Activated CD4-positive, alpha-beta memory T cell treated with anti-CD3 and anti-CD28 coated beads, Interleukin-2, amount 10 ng/mL, durations not matched to agents 7 days and 5 days (primary cell): ENCODE measurements at places on chromosomes 3 and 15.

DNA sequence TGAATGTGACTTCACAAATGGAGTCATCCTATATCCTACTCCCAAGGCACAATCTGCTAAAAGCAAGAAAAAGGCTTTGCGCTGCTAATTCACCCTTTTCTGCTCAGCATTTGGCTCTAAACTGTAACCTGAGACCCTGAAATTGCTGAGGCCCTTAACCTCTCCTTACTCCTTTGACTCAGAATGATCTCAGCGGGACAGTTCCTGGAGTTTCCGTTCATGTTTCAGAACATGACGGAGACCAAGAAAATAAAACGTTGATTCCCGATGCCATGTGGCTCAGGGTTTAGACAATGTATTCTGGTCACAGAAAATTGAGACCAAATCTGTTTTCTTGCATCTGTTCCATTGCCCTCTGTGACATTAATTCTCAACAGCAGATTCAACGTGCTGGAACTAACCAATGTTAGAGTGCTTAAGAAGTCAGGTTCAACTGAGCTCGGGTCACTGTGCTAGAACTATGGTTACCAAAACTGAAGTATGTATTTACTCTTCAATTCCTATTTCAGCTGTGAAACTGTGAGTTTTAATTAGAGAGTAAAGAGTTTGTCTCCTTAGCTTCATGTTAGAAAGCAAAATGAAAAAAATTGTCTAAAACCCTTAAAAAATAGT lies 45.4 kb upstream of the TMC3 start:
- H3K27ac ChIP-seq, result no peak overlapping the region
- no peak for DNase-seq

DNA sequence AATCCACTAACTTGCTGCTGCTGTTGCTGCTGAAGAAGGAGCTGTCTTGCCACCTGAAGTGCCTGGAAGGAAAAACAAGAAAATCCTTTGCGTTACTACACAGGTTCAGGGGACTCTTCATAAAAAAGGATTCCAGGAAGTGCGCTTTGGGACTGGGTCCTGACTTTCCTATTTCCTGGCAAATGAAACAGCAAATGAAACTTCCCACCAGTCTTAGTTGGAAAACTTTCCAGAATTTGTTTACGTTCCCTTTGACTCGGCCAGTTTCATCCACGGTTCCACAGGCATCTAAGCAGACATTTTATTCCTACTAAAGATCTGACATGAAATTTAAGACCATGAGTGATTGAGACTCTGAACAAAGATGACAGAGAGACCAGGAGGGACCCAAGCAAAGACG lies 471.0 kb downstream of the FOXP1 start:
- H3K4me1 ChIP-seq, result peaks cover 37% of the 10 kb centered on the region
- peaks cover 68% of the 10 kb centered on the region for H3K36me3 ChIP-seq
- DNase-seq, result no peak
- H3K27ac ChIP-seq, result no peak overlapping the region
- no peak overlapping the region for H3K4me3 ChIP-seq
- H3K27me3 ChIP-seq, result no peaks in the 10 kb centered on the region

GRCh38 chr3:7709376-7710082 lies 792.1 kb upstream of the LMCD1 start:
- H3K36me3 ChIP-seq, result no peaks in the 10 kb centered on the region
- H3K27me3 ChIP-seq, result no peaks in the 10 kb centered on the region
- H3K4me3 ChIP-seq, result no peak overlapping the region
- DNase-seq, result no peak
- no peak overlapping the region for H3K27ac ChIP-seq

GRCh38 chr3:150069154-150069527 lies 98.4 kb upstream of the PFN2 start:
- H3K4me3 ChIP-seq, result no peak overlapping the region
- no peak overlapping the region for H3K27ac ChIP-seq
- no peaks in the 10 kb centered on the region for H3K4me1 ChIP-seq
- DNase-seq, result no peak
- H3K27me3 ChIP-seq, result peaks cover 20% of the 10 kb centered on the region

- peaks cover 47% of the 10 kb centered on the region for H3K27me3 ChIP-seq
- no peak overlapping the region for H3K27ac ChIP-seq
- no peak for DNase-seq
- no peak overlapping the region for H3K4me3 ChIP-seq
- H3K36me3 ChIP-seq, result no peaks in the 10 kb centered on the region
Observed at GRCh38 chr3:64493149-64493548, 194.7 kb downstream of the ADAMTS9 start.

DNA sequence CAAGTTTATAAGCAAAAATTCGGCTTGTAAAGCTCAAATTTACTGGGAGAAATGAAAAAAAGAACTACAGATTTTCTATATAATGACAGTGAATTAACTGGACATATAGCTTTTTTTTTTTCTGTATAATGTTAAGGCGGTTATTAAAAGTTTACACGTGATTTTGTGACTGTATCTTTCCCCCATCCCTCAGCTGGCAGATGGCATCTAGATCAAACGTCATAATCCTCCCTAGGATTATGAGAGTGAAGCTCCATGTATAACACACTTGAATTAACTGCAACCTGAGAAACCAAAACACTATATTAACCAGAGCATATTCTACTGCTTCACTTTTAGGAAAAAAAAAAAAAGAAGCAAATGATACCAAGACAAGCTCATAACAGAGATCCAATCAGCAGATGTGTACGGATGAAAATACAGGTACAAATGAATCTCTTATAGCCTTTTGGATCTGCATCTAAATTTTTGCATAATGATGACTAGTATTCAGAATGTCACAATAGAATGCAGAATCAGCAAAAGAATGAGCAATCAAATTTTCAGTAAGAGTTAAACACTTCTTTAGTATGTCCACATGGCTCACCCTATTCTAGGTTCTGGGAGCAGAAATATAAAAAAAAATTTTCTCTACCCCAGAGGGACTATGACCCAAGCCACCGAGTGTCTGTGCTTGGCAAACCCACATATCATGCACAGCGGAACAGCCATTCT lies 12.4 kb downstream of the MOBP start:
- no peaks in the 10 kb centered on the region for H3K4me1 ChIP-seq
- H3K27ac ChIP-seq, result no peak overlapping the region
- no peak overlapping the region for H3K4me3 ChIP-seq
- H3K36me3 ChIP-seq, result no peaks in the 10 kb centered on the region

GRCh38 chr3:156795890-156796481 lies 30.2 kb upstream of the LEKR1 start:
- H3K36me3 ChIP-seq, result peaks cover 31% of the 10 kb centered on the region
- H3K27me3 ChIP-seq, result no peaks in the 10 kb centered on the region
- peaks cover 26% of the 10 kb centered on the region for H3K4me1 ChIP-seq
- no peak for DNase-seq
- H3K27ac ChIP-seq, result no peak overlapping the region
- H3K4me3 ChIP-seq, result no peak overlapping the region

DNA sequence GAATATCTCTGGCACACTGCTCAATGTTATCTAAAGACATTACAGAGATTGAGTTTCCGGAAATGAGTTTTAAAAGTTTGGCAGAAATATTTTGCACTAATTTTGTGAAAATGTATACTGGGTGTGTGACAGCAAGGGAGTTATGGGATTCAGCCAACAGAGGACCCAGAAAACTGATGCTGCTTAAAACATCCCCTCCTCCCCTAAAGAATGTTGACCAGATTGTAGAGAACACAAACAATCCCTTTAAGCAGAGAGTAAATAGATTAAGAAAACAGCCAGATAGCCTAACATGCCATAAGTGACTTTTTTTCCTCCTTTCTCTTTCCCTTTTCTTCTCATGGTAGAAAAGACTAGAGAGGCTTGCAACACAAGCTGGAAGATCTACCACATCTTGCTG lies 928.0 kb upstream of the ALCAM start:
- no peaks in the 10 kb centered on the region for H3K27me3 ChIP-seq
- no peak overlapping the region for H3K4me3 ChIP-seq
- no peaks in the 10 kb centered on the region for H3K4me1 ChIP-seq
- H3K27ac ChIP-seq, result no peak overlapping the region
- no peaks in the 10 kb centered on the region for H3K36me3 ChIP-seq
- DNase-seq, result no peak

GRCh38 chr3:132847849-132848625 lies 125.8 kb upstream of the NPHP3 start:
- no peak overlapping the region for H3K27ac ChIP-seq
- no peaks in the 10 kb centered on the region for H3K4me1 ChIP-seq
- no peak overlapping the region for H3K4me3 ChIP-seq
- DNase-seq, result no peak
- H3K36me3 ChIP-seq, result no peaks in the 10 kb centered on the region
- H3K27me3 ChIP-seq, result peaks cover 8% of the 10 kb centered on the region

- H3K27ac ChIP-seq, result no peak overlapping the region
- no peaks in the 10 kb centered on the region for H3K36me3 ChIP-seq
- H3K27me3 ChIP-seq, result no peaks in the 10 kb centered on the region
- no peak for DNase-seq
Observed at GRCh38 chr3:78506581-78507195, 1261.1 kb downstream of the ROBO1 start.

- H3K36me3 ChIP-seq, result no peaks in the 10 kb centered on the region
- no peak for DNase-seq
- no peaks in the 10 kb centered on the region for H3K27me3 ChIP-seq
Observed at GRCh38 chr15:71957026-71957425, 146.7 kb downstream of the NR2E3 start.

DNA sequence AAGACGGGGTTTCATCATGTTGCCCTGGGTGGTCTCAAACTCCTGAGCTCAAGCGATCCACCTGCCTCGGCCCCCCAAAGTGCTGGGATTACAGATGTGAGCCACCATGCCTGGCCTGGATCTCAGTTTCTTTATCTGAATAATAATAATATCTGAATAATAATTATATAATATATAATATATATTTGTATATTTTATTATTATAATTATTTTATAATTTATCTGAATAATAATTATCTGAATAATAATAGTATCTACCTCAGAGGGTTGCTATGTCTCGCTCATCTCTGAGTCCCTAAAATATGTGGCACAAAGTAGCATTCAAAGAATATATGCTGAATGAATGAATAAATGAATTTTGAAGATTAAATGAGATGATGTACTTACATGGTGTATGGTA lies 44.8 kb downstream of the TMEM40 start:
- H3K27me3 ChIP-seq, result peaks cover 8% of the 10 kb centered on the region
- H3K4me3 ChIP-seq, result no peak overlapping the region
- H3K4me1 ChIP-seq, result peaks cover 4% of the 10 kb centered on the region
- DNase-seq, result no peak
- H3K36me3 ChIP-seq, result no peaks in the 10 kb centered on the region

DNA sequence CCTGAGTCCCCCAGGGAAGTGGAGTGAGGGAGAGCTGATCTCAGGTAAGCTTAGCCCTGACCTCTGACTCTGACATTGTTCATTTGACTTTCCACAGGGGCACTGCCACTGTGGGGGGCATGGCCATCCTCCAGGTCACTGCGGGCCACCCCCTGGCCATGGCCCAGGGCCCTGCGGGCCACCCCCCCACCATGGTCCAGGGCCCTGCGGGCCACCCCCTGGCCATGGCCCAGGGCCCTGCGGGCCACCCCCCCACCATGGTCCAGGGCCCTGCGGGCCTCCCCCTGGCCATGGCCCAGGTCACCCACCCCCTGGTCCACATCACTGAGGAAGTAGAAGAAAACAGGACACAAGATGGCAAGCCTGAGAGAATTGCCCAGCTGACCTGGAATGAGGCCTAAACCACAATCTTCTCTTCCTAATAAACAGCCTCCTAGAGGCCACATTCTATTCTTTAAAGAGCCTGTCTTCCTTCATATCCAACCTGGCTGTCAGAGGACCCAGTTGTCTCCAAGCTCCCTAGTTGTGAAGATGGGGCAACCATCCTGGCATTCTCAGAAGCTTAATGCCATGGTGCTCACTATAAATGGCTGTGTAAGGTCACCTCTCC lies 1.9 kb upstream of the DISP2 start:
- no peak for DNase-seq
- H3K27ac ChIP-seq, result no peak overlapping the region
- H3K27me3 ChIP-seq, result peaks cover 18% of the 10 kb centered on the region

DNA sequence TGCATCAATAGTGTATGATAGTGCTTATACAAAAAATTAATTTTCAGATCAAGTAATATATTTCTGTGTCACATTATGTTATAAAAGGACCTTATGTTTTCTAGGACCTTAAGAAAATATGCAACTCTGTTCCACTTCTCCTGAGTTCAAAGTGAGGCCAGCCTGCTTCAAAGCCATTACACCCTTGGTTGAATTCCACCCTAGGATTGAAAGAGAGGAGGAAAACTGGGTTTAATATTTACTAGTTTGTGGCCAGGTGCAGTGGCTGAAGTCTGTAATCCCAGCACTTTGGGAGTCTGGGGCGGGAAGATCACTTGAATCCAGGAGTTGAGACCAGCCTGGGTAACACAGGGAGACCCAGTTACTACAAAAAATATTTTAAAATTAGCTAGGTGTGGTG lies 32.9 kb upstream of the NR1I2 start:
- DNase-seq, result no peak
- H3K27me3 ChIP-seq, result peaks cover 25% of the 10 kb centered on the region

DNA sequence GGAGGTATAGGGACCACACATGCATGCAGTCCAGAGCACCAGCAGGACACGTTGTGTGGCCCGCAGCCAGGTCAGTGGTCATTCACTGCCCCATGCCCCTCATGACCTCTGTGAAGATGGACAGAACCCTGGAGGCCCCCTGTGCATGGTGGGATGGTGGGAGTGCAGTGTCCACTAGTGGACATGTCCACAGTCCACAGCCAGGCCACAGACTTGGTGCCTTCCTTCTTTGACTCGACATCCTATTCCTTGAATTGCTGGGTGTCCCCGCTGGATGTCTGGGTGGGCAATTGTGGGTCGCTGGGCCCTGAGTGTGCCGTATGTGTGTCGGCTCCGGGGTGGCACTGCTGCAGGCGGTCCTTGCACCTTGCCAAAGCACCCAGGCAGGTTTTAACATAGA lies 35.7 kb downstream of the KLF15 start:
- H3K27ac ChIP-seq, result no peak overlapping the region
- peaks cover 5% of the 10 kb centered on the region for H3K27me3 ChIP-seq
- no peak overlapping the region for H3K4me3 ChIP-seq
- no peaks in the 10 kb centered on the region for H3K4me1 ChIP-seq
- no peaks in the 10 kb centered on the region for H3K36me3 ChIP-seq
- DNase-seq, result no peak

DNA sequence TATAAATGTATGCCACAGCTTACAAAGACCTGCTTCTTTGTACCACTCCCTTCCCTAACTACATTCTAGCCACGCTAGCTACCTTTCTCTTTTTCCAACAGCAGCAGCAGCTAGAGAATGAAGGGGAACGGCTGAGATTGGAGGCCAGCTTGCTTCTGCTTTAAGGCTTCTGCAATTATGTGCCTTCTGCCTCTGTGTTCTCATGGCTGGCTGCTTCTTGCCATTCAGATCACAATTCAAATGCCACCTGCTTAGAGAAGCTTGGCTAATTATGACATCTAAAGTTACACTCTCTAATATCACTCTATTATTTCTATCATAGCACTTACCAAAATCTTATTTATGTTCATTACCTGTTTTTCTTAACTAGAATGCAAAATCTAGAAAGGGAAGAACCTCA lies 95.2 kb downstream of the RYK start:
- no peak for DNase-seq
- H3K36me3 ChIP-seq, result no peaks in the 10 kb centered on the region
- no peak overlapping the region for H3K4me3 ChIP-seq
